Activated T-cell treated with anti-CD3 and anti-CD28 coated beads, Interleukin-2, amount 50 U/mL, for 48 hours (primary cell): ENCODE measurements at places on chromosomes 5 and 9.

DNA sequence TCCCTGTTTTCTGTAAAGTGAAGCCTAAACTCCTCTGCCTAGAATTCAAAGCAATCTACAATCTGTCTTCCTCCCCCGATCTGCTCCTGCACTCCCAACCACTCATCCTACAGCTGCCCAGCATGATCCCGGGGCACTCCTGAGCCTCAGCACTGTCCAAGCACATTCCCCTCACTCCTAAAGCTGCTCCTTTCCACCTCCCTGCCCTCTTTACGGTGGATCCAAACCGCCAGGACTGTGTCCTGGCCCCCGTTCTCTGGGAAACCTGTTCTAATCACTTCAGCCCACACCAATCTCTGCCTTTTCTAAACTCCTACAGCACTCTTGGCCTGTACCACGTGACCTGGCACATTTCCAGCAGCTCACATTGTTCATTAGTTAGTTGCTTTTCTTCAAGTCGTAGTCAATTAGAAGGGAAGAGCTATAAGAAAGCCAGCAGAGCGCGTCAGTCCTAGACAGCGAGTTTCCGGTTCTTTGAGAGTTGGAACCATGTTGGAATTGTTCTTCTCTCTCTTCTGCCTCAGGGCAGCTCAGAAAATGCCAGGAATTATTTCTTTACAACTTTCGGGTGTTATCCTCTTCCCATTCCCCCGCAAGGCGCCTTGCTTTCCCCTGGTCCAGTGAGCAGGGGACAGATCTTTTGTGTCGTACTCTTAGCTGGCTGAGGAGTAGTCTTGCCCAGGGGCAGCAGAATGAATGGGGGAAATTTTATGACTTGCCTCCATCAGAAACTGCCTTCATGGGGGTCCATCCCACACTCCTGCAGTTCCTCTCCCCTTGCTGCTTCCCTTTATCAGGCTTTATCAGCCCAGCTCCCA lies 60.7 kb downstream of the NRG2 start:
- no peak for DNase-seq

- DNase-seq = no peak
These were observed 67.9 kb downstream of the ALDH7A1 start for GRCh38 chr5:126527158-126527557.

- DNase-seq = no peak
These were observed 18.8 kb downstream of the BTNL9 start for GRCh38 chr5:181058786-181059296.

GRCh38 chr9:98912450-98912849 lies 31.3 kb upstream of the COL15A1 start:
- DNase-seq = no peak
